ENCODE measurements at places on chromosomes 13 and 19.

- DNase-seq = no peak
These were observed at the start of gene FFAR3 for GRCh38 chr19:35357867-35358573. FFAR3 (plus strand) TSS chr19:35358460; CDS start chr19:35358891, 431 bp downstream.

DNA sequence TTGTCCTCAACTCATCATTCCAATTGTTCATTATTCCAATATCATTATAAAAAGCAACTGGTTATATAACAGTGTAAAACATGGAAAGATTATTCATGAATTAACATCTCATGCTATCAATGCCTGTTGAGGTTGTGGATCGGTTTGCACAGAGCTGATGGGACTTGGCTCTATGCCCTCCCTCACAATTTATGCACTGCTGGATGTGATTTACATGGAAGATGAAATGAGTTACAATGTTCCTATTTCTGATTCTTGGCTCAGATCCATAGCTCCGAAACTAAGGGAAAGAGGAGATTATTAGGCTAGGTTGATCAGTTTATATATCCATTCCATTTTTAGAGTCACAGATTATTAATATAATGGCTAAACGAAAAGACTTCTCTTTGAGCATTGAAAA lies 38.6 kb downstream of the SCEL start:
- DNase-seq = no peak

GRCh38 chr19:35807633-35808032 lies 5.0 kb downstream of the PRODH2 start:
- DNase-seq = no peak

GRCh38 chr13:87671753-87672605 lies 808 bp downstream of the SLITRK5 start:
- DNase-seq = no peak

GRCh38 chr13:73467125-73467524 lies 408.3 kb downstream of the KLF5 start:
- no peak for DNase-seq

- no peak for DNase-seq
These were observed at the start of gene CYP4F2 for GRCh38 chr19:15897738-15898276. CYP4F2 (minus strand) TSS chr19:15898074; CDS start chr19:15897611, 463 bp downstream.

- no peak for DNase-seq
These were observed 595 bp upstream of the GPR183 start for GRCh38 chr13:99307648-99308339.

DNA sequence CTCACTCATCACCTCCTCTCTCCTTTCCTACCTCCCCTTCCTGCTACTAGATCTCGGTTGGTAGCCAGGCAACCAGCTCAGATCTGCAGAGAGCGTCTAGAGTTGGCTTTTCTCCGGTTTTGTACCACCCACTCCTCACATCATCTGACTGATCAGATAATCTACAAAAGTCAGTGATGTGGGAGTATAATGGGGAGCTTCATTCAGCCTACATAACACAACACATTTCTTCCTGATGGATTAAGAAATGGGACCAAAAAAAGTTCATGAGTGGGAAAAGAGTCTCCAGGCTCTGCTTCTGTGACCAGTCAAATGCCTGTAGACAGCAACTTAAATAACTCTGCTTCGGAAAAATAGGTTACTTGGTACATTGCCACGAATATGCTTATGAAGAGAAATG lies 279.8 kb downstream of the DCLK1 start:
- DNase-seq = no peak

- DNase-seq = no peak
These were observed 113.0 kb downstream of the UFM1 start for GRCh38 chr13:38462605-38463004.

- no peak for DNase-seq
These were observed 8.8 kb downstream of the RINL start for GRCh38 chr19:38869160-38869835.

DNA sequence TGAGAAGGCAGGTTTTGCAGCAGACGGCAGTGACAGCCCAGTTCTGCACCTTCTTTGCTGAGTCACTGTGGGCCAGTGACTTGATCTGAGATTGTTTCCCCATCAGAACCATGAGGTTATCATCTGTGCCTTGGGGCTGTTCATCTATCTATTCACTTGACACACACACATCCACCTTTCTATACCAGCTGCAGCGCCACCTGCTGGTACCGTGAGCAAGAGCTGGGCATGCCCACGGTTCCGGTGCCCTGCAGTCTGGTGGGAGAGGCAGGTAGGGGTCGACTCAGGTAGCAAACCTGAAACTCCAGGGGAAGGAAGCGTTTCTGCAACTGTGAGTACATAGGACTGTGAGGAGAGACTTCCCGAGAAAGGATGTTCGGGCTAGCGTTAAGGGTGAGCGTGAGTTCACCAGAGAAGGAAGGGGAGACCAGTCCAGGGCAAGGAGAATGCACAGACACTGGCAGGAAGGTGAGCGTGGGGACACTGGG lies 7.5 kb upstream of the LIN7B start:
- DNase-seq = no peak

- DNase-seq = no peak
These were observed 25.0 kb downstream of the MEGF8 start for GRCh38 chr19:42350417-42350816.

- no peak for DNase-seq
These were observed 20.2 kb downstream of the EPSTI1 start for GRCh38 chr13:42971691-42972347.

GRCh38 chr19:31648347-31648746 lies 299.1 kb upstream of the TSHZ3 start:
- DNase-seq = no peak

- no peak for DNase-seq
These were observed 30.1 kb downstream of the GSX1 start for GRCh38 chr13:27822258-27822872.

- DNase-seq = no peak
These were observed 26.3 kb upstream of the SLC15A1 start for GRCh38 chr13:98778749-98779148.

GRCh38 chr13:42398533-42398932 lies 126.6 kb downstream of the AKAP11 start:
- DNase-seq = no peak

GRCh38 chr13:40478775-40479174 lies 187.7 kb downstream of the FOXO1 start:
- DNase-seq = no peak

DNA sequence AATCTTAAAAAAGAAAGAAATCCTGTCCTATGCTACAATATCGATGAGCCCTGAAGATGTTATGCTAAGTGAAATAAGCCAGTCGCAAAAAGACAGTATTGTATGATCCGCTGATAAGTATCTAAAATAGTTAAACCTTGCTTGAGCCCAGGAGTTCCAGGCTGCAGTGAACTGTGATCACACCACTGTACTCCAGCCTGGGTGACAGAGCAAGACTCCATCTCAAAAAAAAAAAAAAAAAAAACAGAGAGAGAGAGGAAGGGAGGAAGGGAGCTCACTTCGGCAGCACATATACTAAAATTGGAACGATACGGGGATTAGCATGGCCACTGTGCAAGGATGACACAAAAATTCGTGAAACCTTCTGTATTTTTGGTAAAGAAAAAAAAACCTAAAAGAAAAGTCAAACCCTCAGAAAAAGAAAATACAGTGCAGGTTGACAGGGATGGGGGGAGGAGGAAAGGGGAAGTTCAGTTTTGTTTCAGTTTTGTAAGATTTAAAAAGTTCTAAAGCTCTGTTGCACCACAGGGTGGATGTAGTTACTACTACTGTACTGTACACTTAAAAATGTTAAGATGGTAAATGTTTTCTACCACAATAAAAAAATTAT lies 8.4 kb downstream of the CLASRP start:
- DNase-seq = no peak

GRCh38 chr19:4877753-4878490 lies 10.5 kb upstream of the PLIN3 start:
- DNase-seq = no peak

DNA sequence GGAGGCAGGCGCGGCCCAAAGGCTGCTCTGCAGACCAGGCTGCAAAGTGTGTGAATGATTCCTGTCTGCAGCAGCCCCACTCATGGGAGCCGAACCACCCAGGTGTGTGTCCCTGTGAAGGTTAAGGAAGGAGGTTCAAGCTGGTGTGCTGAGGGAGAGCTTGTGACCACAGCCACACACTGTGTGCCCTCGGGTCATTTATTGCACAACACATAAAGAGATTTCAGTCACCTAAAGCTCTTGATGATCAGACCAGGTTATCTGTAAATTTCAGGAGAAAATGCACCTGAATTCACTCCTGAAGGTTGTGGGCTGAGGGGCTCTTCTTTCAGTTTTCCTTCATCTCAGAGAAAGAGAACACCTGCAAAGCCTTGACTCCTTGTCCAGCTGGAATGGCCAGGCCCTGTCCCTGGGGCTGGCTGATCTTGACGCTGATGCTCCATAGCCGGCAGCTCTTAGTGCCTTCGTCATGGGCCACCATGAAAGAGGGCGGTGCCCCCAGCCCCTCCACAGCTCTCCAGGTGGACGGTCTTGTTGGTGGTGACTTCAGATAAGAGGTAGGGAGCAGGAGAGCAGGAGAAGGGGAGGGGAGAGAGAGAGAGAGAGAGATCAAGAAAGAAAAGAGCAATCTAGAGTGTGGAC lies 110.8 kb upstream of the C1QTNF9B start:
- no peak for DNase-seq

DNA sequence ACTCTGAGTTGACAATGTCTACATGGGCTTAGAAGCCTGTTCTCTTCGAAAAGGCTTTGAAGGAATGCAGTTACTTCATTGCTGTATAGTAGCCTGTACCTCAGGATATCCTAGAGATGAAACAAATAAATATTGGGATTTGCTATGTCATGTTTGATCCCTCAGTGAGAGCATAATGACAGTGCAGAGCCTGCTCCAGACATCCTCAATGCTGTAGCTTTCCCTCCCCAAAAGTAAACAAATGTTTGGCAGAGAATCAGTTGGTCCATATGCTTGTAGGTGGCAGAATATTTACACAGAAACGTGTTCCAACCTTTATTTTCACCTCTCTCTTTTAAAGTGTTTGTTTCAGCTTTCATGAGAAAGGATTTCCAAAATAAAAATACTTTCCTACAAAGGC lies 515.3 kb upstream of the SGCG start:
- DNase-seq = no peak

DNA sequence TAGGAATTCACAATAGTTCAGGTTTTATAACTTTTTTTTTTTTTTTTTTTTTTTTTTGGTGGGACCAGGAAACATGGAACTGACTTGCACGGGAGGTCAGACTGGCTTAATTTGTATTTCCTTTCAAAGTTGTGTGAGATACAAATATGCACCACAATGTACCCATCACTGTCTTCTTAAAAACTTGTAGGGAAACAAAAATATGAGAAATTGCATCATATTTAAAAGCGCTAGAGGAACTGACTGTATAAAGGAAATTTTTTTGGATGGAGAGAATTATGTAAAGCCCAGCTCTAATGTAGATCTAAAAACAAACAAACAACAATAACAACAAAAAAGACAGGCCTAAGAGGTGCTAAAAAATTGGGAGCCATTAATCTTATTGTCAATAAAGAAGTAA lies 246.5 kb downstream of the DCT start:
- DNase-seq = no peak

DNA sequence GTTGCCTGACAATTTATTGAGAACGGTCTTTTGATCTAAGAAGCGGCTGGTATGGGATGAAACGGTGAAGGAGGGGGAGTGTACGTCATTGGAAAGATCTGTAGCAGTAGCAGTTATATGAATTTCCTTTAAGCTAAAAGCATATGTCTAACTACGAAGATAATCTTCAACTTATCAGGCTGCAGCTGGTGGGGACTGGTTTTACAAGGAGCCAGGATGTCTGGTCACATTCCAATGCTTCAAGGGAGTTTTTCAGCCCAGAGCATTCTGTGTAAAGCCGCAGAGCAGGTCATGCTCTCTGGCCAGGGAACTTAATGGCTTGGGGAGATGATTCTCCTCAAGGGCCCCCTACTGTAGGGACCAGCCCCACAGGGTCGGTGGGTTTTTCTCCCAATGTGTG lies 29.2 kb downstream of the CLEC4M start:
- no peak for DNase-seq

DNA sequence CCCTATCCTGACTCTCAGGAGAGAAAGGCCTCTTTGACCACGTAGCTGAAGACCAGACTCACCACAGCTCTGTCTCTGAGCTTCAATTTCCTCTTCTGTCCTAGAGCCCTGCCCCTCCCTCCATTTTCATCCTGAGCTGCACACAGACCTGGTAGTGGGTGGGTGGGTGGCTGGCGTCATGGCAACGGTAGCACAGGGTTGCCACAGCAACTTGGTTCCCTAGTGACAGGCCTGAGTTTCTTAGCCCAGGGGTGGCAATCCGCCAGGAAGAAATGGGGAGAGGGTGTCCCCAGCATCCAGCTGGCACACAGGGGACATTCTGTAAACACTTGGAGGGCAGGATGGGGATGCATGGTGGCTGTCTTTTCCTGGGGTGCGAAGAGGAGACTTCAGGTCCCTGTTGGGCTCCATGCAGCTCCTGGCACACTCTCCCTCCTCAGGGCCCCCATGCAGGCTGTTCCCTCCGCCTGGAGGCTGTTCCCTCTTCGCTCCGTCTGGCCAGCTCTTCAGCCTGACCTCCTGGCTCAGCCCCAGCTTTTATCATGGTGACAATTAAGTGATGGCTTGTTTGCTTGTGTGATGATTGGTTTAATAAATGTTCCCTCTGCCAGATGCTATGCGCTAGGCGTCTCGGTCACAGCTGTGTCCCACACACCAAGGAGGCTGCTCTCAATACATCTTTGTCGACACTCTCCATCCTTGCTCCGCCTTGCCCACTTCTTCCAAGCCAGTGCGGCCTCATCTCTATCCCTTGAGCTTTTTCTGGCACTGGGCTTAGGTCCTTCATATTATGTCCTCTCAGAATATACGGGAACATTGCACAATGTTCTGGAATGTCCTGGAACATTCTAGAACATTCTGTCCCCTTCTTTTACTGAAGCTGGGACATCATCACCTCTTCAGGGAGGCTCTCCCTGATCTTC lies 7.4 kb upstream of the KLHL26 start:
- DNase-seq = no peak

GRCh38 chr13:33537676-33538075 lies 252.1 kb upstream of the STARD13 start:
- DNase-seq = no peak

DNA sequence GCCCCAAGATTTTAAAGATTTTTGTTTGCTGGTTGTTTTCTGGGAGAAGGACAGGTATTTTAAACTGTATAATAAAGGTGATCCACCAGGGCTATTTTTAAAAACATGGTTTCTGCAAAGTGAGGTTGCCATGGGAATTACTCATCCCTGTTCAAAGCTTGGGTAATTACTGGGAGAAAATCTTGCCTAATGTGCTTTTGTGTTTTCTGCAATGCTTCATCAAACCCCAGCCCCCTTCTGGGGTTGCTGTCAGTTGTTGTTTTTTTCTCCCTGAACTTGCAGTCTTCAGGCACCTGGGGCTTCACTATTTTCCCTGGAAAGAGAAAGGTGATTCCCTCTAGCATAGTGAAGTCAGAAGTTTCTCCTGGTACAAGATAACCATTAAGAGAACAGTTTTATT lies 277.2 kb downstream of the NALCN start:
- DNase-seq = no peak

GRCh38 chr19:49553451-49554271 lies 25.9 kb downstream of the RCN3 start:
- no peak for DNase-seq
